Activated CD4-positive, alpha-beta T cell treated with anti-CD3 and anti-CD28 coated beads, Interleukin-2, amount 10 ng/mL, durations not matched to agents 24 days and 14 days (primary cell): ENCODE measurements at places on chromosomes 3 and 15. TPM values are rescaled to one million over a fixed set of nuclear protein-coding genes. Genes with fewer than 3 reads are reported as not detected.

GRCh38 chr15:93221759-93222158 is 132.7 kb upstream of the RGMA start:
- no peaks in the 10 kb centered on the region for H3K36me3 ChIP-seq
- peaks cover 17% of the 10 kb centered on the region for H3K27me3 ChIP-seq
- peak overlapping the region; percentile 51 for H3K4me3 ChIP-seq
- no peak overlapping the region for H3K27ac ChIP-seq

DNA sequence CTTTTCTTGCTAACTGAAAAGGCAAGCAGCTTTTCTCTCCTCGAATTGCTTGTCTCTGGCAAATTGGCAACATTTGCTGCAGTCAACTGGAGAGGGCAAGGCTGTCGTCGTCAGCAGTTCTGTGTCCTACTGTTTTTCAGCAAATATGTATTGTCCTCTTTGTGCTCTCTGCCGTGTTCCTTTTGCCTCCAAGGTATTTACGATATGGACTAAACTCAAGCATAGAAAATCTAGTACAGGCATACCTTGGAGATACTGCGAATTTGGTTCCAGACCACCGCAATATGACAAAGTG is 558 bp upstream of the SLC30A4 start:
- H3K27me3 ChIP-seq: peaks cover 25% of the 10 kb centered on the region
- H3K4me1 ChIP-seq: peaks cover 19% of the 10 kb centered on the region
- no peaks in the 10 kb centered on the region for H3K36me3 ChIP-seq
- peak overlapping the region; percentile 72 for H3K27ac ChIP-seq
- peak overlapping the region; percentile 84 for H3K4me3 ChIP-seq

DNA sequence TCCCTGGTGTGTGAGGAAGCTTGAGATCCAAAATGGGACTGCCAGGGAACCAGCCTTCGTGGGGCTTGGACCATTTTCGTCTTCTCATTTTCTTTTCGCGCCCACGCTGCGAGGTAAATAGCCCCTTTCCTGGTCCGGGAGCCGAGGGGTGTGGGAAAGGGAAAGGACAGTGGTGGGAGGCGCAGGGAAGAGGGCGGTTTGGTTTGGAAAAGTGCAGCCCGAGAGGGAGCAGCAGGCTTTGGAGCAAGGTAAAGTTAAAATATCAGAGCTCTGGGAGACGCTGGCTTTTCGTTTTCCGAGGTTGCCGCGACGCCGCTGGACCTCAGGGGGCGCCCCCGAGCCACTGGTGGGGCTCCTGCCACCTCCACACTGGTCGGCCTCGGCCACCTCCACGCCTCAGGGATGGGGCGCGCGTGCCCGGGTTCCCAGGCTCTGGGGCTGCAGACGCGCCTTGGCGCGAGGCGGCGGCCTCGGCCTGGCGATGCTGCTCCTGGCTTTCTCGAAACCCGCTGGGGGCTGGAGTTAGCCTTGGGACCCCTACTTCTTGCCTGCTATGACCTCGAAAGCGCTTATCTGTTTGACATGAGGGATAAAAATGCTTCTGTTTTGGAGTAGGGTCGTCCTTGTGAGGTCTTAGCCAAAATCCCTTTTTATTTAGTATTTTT is 3.2 kb downstream of the PTPRG start:
- H3K4me1 ChIP-seq: peaks cover 16% of the 10 kb centered on the region
- DNase-seq: peak; percentile 68
- no peak overlapping the region for H3K27ac ChIP-seq
- H3K36me3 ChIP-seq: no peaks in the 10 kb centered on the region

- H3K4me1 ChIP-seq: peaks cover 25% of the 10 kb centered on the region
- DNase-seq: no peak
- H3K27ac ChIP-seq: no peak overlapping the region
- no peaks in the 10 kb centered on the region for H3K27me3 ChIP-seq
- H3K36me3 ChIP-seq: peaks cover 20% of the 10 kb centered on the region
- H3K4me3 ChIP-seq: no peak overlapping the region
These were observed 4.1 kb downstream of the CCR8 start for GRCh38 chr3:39333607-39334006.

DNA sequence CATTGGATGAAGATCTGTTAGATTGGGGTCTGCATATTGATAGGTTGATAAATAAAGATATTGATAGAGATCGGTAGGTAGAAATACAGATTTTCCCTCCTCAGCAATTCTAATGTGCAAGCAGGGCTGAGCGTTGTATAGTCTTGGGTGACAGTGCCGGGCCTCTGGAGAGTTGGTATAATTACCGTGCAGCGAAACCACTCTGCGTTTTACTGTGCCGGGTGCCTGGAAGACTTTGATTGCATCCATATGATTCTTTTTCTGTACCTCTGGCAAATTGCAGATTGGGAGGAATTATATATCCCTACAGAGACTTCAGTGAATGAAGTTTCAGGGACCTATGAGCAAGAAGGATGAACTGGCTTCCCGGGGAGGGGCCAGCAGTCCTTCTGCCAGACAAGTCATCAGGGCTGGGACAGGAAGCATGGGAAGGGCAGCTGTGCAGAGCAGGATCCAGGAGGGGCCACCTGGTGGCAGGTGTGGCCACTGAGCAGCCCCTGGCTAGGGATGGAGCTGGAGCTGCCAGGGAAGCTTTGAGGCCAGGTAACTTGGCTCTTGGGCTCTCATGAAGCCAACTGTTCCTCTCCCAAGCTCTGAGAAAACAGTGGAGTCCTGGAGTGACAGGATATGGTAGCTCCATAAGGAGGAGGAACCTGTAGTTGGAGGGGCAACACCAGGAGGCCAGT is 132.5 kb downstream of the APBA2 start:
- peaks cover 3% of the 10 kb centered on the region for H3K4me1 ChIP-seq
- H3K27me3 ChIP-seq: no peaks in the 10 kb centered on the region
- H3K4me3 ChIP-seq: no peak overlapping the region
- H3K27ac ChIP-seq: no peak overlapping the region
- H3K36me3 ChIP-seq: no peaks in the 10 kb centered on the region
- DNase-seq: no peak

GRCh38 chr15:63598473-63599400 is 1.6 kb downstream of the FBXL22 start:
- H3K36me3 ChIP-seq: peaks cover 10% of the 10 kb centered on the region
- peak overlapping the region; percentile 91 for H3K27ac ChIP-seq
- no peaks in the 10 kb centered on the region for H3K27me3 ChIP-seq
- peaks cover 55% of the 10 kb centered on the region for H3K4me1 ChIP-seq
- peak overlapping the region; percentile 93 for H3K4me3 ChIP-seq

- H3K4me3 ChIP-seq: no peak overlapping the region
- no peak overlapping the region for H3K27ac ChIP-seq
- peaks cover 2% of the 10 kb centered on the region for H3K4me1 ChIP-seq
These were observed 57.5 kb downstream of the HOMER2 start for GRCh38 chr15:82894971-82895520.

DNA sequence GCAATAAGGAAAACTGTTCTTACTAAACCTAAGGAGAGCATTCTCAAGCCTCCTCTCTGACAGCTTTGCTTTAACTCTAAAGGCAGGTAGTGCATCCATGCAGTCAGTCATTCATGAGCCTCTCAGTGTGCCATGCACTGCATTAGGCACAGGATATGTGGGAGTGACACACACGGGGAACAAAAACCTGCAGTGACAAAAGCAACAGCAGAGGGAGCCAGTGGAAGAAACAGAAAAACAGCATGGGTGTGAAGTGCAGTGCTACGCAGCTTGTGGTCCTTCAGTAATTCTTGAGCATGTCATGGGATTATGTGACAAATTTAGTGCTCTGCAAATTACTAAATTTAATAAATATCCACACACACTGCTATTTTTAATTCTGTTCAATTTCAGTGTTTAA is 230.7 kb downstream of the BBX start:
- no peaks in the 10 kb centered on the region for H3K4me1 ChIP-seq
- no peak overlapping the region for H3K27ac ChIP-seq
- H3K4me3 ChIP-seq: no peak overlapping the region
- no peaks in the 10 kb centered on the region for H3K27me3 ChIP-seq

The GCNT3 gene
- not detected in 2 replicates for total RNA-seq

The CACNA2D2 gene
- 0.23 and 0.62 TPM in 2 replicates for total RNA-seq

The GOLGA8Q gene
- total RNA-seq: 0.77 TPM in 1 of 2 replicates, not detected in the other
